ENCODE measurements at places on chromosomes 2 and 18.

DNA sequence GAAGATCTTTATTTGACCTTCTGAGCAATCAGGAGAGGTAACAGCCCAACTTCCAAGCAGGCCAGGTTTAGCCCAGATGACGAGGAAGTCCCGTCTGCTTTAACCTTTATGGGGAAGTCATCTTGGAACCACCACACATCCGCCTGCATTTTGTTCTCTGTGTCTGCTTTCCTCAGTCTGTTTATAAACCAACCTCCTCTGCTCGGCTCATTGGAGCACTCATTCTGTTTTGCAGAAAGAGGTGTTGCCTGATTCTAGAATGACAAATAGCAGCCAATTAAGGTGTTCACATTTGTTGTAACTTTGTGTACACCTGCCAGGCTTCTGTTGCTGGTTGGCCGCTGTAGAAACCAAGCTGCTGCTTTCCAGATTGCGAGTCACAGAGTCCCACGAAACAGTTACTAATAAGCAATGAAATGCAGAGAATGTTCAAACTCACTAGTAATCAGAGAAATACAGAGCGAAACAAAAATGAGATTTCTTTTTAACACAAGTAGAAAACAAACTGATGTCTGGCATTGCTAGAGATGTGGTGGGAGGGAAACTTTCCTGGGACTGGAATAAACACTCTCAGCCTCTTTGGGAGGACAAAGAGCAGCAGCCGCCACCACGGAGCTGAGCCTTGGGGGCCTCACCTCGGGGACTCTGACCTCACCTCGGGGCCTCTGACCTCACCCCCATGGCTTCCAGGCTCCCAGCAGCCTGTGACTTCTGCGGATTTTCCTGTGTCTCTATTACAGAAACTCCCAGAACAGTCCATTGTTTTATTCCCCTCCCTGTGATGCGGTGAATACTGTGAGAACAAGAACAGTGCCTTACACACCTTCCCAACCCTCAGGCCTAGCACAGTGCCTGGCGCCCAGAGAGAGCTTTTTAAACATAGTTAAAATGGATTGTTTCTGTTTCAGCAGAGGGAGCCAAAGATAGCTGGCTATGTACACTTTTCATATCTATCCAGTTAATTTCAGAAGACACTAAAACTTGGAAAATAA lies 64.0 kb downstream of the MBP start:
- DNase-seq = no peak

- DNase-seq = no peak
These were observed 128.3 kb upstream of the ETAA1 start for GRCh38 chr2:67268797-67269196.

DNA sequence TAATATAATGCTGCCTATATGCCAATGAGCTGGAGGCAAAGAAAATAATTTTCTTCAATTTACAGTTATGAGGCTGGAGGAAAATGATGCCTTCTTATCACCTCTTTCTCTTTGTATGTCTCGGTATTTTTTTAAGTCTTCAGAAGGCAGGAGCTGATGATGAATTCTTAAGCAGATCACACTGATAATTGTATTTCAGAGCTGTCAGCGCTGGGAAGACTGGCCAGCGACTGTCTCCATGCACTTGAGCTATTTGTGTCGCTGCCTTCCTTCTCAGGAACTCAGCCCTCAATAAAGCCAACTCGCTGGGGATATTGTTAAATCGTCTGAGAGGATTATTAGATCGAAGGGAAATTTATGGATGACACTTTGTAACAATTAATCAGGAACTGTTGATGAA lies 40.3 kb downstream of the PTGR3 start:
- DNase-seq = no peak

GRCh38 chr2:184031402-184032147 lies 566.8 kb upstream of the ZNF804A start:
- no peak for DNase-seq

DNA sequence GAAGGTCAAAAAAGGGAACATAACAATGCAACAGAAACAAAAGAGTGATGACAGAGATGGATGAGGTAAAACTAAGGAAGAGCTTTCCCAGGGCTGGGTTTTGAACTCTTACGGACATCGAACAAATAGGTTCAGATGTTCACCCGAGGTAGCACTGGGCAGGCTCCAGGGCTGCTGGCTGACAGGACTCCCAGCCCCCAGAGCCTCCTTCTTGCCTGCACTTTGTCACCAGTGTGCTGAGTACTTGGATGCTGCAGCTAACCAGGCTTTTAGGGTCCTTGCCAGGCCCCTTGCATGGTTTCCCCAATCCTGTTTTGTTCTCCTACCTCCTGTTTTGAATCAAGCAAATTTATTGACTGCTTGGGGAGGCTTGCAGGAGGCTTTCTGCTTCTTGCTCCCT lies 322.9 kb downstream of the DYSF start:
- no peak for DNase-seq

- DNase-seq = peak; percentile 48
These were observed 882 bp downstream of the ZBTB14 start for GRCh38 chr18:5294457-5295230.

DNA sequence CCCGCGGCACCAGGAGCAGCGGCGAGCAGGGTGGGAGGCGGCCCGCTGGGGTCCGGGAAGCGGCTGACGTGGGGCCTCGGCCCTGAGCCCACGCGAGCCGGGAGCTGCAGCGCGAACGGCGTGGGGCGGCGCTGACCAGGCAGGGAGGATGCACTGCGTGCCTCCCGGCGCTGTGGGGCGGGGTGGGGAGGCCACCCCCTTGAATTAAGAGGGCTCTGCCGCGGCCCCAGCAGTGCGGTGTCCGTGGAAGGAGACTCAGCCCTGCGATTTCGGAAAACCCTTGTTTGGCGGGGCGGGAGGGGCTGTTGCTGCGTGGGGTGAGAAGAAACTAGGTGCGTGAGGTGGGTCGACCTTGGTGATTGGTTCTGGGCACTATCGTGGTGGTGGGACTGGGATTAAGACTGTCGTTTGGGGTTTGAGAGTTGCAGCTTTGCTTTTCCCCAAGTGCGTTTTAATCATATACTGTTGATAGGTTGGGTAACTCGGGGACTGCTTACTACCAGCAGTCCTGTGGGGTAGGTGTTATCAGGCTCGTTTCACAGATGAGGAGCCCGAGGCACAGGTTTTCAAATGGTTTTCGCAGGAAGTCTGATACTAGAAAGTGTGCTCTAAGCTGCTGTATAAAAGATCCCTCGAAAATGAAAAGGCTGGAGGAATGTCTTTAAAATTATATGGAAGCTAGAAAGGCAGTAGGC lies 722 bp downstream of the ACSL3 start:
- DNase-seq = peak; percentile 24

GRCh38 chr18:76627444-76627843 lies 132.4 kb upstream of the ZNF516 start:
- DNase-seq = no peak

DNA sequence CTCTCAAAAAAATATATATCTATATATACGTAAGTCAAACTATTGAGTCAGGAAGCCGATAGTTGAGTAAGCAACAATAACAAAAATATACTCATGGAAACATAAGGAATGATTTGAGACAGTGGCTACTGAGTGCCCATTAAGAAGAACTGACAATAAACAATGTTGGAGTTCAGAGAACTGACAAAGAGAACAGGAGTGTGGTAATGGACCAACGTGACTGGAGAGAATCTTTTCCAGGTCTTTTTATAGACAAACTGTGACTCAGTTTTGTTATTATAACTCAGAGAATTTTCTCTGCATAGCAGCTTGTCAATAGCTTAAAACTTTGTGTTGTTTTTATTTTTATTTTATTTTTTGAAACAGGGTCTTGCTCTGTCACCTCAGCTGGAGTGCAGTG lies 4.6 kb upstream of the GALM start:
- DNase-seq = no peak

GRCh38 chr18:54606835-54607212 lies 15.8 kb downstream of the DYNAP start:
- no peak for DNase-seq

GRCh38 chr2:20633794-20634506 lies 16.9 kb downstream of the HS1BP3 start:
- no peak for DNase-seq

GRCh38 chr2:151193576-151193975 lies 68.1 kb downstream of the RBM43 start:
- DNase-seq = no peak

- DNase-seq = no peak
These were observed 188.7 kb upstream of the SATB2 start for GRCh38 chr2:199646439-199646838.

DNA sequence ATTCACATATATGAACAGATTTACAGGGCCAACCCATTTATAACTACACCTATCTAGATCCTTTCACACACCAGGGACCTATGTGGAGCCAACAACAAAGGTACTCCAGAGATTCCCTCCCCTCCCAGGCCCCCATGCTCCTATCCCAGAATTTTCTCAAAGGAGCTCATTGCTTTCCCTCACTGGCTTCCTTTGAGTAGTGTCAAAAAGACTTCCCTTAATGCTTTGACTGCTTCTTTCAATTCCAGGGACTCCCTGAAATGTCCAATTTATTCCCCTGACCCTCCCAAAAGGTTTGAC lies 46.6 kb downstream of the IKZF2 start:
- DNase-seq = no peak

GRCh38 chr18:1663879-1664705 lies 759.4 kb downstream of the ADCYAP1 start:
- peak; percentile 27 for DNase-seq

GRCh38 chr18:1624612-1625011 lies 719.9 kb downstream of the ADCYAP1 start:
- DNase-seq = no peak

- no peak for DNase-seq
These were observed 819 bp downstream of the ANKRD44 start for GRCh38 chr2:197309691-197310231.

DNA sequence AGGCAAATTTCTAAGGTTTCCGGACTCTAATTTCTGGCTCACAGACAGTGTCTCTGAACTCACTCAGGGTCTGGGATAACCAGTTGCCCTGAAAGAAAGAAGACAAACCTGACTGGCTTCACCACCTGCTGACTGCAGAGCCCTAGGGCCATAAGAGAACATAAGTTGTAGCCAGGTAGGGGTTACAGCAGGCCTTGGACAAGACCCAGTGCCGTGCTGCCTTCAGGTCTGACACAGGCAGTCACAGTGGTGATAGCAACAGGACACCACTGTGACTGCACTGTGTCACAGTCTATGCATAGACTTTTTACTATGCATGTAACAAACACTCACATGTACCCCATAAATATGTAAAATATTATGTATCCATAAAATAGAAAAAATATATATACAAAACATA lies 508.5 kb downstream of the PID1 start:
- DNase-seq = no peak

DNA sequence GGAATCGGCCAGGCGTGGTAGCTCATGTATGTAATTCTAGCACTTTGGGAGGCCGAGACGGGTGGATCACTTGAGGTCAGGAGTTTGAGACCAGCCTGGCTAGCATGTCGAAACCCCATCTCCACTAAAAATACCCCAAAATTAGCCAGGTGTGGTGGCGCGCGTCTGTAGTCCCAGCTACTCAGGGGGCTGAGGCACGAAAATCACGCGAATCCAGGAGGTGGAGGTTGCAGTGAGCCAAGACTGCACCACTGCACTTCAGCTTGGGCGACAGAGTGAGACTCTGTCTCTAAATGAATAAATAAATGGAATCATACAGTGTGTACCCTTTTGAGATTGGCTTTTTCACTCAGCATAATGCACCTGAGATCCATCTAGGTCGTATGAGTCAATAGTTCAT lies 19.4 kb upstream of the TTC39C start:
- DNase-seq = no peak

DNA sequence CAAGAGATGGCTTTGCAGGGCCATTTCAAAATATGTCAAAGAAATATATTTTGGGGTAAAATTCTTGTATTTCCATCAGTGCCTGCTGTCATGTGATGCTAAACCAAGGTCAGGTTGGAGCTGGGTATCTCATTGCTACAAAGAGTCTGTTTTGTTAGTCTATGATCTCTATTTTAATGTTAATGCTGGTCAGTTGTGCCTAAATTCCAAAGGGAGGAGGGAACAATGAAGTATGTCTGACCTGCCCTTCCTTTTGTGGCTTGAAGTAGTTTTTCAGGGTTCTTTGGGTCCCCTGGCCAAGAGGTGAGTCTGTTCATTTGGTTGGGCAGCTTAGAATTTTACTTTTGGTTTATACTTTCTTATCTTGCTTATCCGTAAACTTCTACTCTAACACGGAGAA lies 61.6 kb upstream of the DYNAP start:
- no peak for DNase-seq

DNA sequence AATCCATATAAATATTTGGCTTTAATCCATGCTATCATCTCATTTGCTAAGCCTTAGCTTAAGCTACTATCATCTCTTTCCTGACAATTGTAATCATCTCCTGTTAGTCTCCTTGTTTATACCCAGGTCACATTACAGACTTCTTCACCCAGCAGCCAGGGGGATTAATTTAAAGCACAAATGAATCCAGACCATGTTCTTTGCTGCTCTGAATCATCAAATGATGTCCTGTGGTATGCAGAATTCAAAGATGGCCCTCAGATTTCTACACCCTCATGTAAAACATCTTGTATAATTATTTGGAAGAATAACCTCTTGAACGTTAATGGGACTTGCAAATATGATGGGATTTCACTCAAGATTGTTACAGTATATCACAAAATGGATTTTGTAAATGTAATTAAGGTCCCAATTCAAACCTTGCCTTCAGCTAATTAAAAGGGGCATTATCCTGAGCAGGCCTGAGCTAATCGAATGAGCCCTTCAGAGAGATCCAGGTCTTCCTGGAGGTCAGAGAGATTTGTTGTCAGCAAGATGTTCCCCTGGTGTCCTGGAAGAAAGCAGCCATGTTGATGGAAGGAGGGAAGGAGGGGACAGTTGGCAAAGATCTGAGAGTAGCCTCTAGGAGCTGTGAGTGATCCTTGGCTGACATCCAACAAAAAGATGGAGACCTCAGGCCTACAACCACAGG lies 241.1 kb upstream of the MMADHC start:
- DNase-seq = no peak

GRCh38 chr2:172168917-172169346 lies 66.2 kb upstream of the DLX2 start:
- no peak for DNase-seq

DNA sequence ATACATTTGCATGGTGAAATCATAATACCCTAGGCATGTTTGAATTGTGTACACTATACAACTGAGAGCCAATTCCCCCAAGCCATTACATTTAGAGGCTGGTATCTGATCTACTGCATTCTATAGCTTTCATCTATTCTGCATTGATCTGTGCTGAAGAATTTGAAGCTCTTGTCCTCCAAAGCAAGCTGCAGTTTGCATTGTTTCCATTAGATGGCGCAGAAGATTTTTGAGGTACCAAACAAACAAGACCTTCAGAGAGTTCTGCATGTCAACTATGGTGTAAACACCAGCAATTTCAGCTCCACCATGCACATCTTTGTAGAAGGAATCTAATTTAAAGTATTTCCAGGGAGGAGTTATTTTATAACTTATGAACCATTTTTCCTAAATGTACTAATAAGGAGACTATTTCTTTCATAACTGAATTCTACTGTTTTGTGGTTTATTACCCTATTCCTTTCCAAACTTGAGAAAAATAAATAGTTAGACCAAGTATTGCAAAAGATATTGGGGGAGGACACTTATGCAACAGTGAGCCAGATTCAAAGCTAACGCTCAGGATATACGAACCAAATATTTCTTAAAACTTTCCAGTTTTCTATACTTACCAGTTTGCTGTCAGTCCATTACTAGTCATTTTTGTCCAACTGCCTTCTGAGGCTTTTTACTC lies 761.8 kb upstream of the ACVR2A start:
- peak; percentile 12 for DNase-seq

- DNase-seq = peak; percentile 63
These were observed 128.0 kb downstream of the NFATC1 start for GRCh38 chr18:79523736-79524180.
